Activated CD4-positive, alpha-beta T cell treated with anti-CD3 and anti-CD28 coated beads for 4 hours (primary cell): ENCODE measurements at places on chromosomes 1 and 21.
A peak's percentile ranks its signal among the peaks of the same experiment; 100 is the strongest.

- no peak for DNase-seq
These were observed 32.0 kb downstream of the EGLN1 start for GRCh38 chr1:231390071-231390470.

- no peak for DNase-seq
These were observed 89.1 kb upstream of the NEGR1 start for GRCh38 chr1:72371259-72372035.

- no peak for DNase-seq
These were observed 4.1 kb downstream of the WNT3A start for GRCh38 chr1:228010921-228011320.

- DNase-seq = no peak
These were observed 295.0 kb upstream of the LRRC7 start for GRCh38 chr1:69272684-69273083.

- no peak for DNase-seq
These were observed 47.5 kb upstream of the LPAR3 start for GRCh38 chr1:84940481-84940880.

GRCh38 chr1:175155936-175156335 is 36.6 kb downstream of the KIAA0040 start:
- DNase-seq = no peak

- DNase-seq = no peak
These were observed 27.5 kb downstream of the COA6 start for GRCh38 chr1:234400773-234401172.

DNA sequence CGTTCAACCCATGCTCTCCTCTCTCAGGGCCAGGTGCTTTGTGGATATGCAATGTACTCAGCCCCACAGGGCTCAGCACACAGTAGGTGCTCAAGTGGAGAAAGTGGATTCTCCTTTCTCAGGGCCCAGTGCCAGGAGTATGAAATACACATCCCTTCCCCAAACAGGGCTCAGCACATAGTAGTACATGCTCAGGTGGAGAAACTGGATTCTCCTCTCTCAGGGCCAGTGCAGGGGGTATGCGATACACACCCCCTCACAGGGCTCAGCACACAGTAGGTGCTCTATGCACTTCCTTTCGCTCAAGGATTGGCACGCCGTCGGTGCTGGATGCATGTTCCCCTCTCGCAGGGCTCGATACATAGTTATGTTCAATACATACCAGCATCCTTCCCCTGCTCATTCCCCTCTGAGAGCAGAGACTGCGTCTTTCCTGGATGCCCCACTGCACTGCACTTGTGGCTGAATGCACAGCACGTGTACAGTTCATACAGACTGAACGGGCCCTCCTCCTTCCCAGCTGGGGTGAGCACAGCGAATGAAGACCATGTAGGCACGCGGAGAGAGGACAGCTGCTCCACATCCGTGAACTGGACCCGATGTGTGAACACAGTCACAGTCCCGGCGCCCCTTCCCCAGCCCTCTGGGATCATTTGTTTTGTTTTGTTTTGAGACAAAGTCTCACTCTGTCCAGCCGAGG is 16.6 kb upstream of the DISP3 start:
- DNase-seq = no peak

DNA sequence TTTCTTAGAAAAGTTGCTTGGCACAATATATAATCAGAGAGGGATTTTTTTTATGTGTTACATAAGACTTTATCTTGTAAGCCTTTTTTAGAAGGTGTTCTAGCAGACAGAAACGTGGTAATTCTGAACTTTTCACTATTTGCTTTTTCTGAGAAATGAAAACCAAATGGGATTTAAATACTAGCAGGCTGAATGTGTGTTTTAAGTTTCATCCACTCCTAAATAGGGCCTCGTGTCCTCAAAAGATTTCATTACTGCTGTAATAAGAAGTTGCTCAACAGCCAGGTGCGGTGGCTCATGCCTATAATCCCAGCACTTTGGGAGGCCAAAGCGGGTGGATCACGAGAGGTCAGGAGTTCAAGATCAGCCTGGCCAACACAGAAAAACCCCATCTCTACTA is 44.7 kb upstream of the FMO2 start:
- DNase-seq = no peak

- DNase-seq = no peak
These were observed 14.7 kb downstream of the FNDC5 start for GRCh38 chr1:32855861-32856617.

DNA sequence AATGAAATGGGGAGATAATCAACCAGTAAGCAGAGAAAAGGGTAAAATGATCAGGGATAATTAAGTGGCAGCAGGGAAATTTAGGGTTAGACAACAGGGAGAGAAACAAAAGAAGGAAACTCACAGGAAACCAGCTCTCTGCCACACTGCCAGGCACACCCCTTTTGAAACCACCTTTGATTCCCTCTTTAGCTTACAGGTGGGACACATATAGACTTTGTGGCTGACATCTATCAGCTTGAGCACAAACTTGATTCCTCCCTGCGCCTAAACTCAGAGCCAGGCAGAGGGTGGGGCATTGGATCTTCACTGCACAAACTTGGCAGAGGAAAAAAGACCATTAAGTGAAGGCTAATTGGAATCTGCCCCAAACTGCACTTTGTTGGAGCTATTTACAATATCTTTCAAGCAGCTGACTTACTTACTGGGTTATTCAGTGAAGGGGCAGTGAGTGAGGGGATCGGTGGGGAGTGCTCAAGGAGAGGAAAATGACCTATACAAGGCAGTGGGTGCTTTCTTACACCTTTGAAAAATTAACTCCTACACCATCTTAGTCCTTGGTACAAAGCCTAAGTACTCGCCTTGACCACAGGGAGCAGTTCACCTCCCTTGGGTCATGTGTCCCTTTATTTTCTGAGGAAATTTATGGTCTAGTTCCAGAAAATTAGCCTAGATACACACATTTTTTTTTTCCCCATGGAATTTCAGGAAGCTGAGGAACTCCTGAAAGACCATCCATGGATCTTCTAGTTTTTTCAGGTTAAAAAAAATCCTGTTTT is 60.2 kb downstream of the PBX1 start:
- DNase-seq = no peak

DNA sequence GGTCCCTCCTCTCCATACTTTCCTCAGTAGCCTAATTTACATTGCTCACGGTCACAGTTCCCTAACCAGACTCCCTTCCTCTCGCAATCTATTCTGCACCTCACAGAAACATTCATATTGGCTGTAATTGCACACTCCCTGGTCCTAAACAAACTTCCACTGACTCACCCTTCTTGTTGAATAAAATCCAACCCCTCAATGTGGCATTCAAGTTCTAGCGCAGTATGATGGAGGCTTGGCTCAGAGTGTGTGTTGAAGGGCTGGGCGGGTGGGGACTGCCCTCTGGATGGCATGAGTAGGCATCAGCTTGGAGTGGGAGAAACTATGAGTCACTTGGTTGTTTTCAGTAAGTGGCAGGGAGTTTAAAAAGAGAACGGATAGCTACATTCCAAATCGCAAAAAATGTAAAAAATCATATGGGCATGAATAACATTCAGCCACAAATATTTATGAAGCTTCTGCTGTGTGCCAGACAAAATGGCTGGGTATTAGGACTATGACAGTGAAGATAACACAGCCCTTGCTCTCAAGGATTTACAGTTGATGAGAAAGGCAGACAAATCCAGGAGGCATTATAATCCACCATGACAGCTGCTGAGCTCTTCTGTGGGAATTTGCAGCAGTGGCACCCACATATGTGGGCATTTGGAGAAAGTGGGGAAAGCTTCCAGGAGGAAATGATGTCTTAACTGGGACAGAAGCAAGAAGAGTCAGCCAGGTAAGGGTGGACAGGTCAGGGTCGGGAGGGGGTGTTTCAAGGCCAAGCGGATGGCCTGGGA is 42.2 kb upstream of the LYST start:
- no peak for DNase-seq

DNA sequence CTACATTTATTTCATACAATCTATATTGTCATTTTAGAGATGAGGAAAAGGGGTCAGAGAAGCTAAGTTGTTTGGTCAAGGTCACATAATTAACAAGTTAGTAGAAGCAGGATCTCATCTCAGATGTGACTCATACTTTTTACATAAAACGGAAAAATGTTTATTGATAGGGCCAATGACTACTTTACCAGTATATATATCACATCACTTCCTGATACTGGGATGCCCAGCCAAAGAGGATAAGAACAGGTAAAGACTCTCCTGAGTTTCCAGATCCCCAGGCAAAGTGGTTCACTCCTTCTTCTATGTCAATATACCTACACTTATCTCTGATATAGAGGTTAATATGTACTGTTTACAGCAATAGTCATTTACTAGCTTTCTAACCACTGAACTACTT is 21.0 kb downstream of the YIPF1 start:
- DNase-seq = no peak

DNA sequence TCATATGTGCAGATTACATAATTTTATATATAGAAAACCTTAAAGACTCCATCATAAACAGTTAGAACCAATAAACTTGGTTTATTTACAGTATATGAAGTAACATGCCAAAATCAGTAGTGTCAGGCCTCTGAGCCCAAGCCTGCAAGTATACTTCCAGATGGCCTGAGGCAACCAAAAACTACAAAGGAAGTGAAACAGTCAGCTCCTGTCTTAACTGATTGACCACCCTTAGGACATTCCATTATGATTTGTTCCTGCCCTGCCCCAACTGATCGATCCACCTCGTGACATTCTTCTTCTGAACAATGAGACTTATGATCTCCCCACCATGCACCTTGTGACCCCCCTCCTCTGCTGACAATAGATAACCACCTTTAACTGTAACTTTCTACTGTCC is 630.3 kb downstream of the AMY1C start:
- no peak for DNase-seq

DNA sequence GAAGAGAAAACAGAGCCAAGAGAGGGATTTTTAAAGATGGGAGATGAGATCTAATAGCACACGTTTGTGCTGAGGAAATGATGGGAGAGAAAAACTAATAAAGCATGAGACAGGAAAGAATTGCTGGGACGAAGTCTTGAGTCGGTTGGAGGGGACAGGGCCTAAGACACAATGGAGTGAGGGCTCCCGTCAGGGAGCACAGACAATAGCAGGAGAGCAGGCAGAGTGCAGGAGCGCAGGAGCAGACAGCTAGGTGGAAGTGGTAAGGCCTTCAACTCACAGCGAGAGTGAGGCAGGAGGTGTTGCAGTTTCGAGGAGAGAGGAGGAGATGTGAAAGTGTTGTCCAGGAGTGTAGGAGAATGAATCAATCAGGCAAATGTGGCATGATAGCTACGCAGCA is 59.9 kb upstream of the SOX13 start:
- DNase-seq = no peak

GRCh38 chr1:216346526-216346925 is 76.7 kb downstream of the USH2A start:
- no peak for DNase-seq

DNA sequence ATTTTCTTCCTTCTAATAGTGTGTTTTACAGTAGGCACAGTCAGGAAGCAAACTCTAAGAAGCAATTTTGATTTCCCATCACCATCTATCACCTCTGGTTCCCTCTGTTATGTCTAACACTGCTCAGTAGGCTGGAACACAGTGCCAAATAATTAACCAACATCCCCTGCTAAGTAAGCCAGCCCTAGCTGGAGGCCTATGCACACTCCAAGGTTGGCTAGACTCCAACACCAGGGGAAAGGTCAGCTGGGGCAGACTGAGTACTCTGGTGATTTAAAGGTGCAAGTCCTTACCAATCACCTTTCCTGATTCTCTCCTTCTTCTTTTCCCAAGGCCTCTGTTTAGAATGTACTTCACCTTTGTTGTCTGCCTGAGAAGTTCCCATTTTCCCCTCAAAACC is 46.5 kb upstream of the BEND5 start:
- DNase-seq = no peak

DNA sequence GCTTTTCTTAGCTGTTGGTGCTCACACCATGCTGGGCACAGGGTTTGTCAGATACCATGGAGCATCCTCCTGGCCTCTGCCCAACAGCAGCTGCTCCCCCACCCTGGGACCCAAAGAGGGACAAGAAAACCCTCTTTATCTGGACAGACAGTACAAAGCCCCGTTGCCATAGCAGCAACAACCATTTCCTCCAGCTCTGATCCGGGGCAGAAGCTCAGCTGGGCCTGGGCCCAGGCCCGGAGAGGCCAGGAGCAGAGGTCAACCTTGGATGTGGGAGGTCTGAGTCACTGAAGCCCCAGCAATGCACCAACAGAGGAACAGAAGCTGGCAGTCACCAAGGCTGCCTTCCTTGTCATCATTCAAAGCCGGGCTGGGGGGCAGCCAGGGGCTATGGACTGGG is 228.4 kb upstream of the POU3F1 start:
- DNase-seq = no peak

- no peak for DNase-seq
These were observed 1.2 kb downstream of the EFNA1 start for GRCh38 chr1:155128755-155129473.

DNA sequence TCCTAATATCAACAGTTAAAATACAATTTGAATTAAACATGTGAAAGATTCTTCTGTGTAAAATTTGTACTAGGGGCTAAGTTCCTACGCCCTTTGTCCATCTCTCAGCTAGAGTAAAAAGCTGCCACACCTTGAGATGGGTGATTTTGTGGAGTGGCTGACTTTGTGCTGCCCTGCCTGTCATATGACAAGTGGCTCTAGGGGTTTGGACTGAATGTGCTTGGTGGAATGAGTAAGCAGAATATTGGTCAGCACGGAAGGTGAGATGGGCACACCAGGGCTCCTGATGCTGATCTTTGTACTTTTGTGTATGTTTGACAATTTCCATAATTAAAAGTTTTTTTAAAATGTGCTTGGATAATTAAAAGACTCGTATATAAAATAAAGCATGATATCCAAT is 133.6 kb upstream of the SLC45A1 start:
- no peak for DNase-seq

DNA sequence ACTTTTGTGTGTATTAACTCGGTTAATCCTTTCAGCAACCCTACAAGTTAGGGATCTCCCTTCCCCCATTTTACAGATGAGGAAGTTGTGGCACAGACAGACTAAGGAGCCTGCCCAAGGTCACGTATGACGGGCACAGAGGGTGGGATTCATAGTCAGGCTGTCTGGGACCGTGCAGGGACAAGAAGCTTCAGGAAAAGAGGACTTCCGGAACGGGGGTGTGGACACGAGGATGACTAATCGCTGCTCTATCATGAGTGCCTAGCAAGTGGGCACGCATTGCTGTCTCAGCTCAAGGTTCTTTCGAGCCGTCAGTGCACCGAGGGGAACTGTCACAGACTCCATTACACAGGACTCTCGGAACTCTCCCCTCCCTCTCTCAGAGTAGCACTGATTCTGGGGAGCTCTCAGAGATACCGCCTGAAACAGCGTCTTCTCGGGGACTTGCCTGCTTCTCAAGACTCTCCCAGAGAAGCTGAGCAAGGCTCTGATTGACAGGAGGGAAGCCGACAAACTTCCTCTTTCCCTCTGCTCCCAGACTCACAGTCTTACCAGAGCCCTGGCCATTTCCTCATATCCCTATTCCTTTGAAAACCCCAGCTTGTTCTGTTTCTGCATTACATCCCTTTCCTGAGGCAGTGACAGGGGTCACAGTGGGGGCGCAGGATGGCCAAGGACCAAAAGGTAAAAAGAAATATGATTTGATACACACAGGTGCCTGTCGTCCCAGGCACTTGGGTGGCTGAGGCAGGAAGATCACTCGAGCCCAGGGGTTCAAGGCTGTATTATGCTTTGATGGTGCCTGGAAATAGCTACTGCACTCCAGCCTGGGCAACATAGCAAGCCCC is 14.4 kb downstream of the FHAD1 start:
- DNase-seq = peak; percentile 20

- peak; percentile 61 for DNase-seq
These were observed at the start of gene CR1L for GRCh38 chr1:207644852-207645634. Gene CR1L, plus strand, starts transcription at chr1:207645133. Its CDS starts 101 bp downstream, at chr1:207645234.
